ENCODE measurements at places on chromosomes 7 and 10.

- DNase-seq, result no peak
Measured at GRCh38 chr7:112020800-112021199, 185.4 kb downstream of the DOCK4 start.

DNA sequence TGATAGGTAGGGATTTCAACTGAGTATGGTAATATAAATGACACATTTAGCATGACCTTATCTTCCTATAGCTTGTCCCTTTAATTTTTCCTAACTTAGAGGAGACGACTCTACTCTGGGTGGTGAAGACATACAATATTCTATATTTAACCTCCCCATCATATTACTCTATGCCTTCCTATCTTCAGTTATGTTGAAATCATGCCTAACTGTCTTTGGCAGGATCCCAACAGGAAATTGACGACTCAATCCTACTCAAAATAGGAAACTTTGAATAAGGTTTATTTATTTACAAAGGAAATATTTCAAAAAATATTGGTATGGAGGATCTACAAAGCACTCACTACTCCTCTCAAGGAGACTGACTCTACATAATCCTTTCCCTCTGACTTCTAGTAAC lies 24.1 kb upstream of the SEMA3A start:
- no peak for DNase-seq

DNA sequence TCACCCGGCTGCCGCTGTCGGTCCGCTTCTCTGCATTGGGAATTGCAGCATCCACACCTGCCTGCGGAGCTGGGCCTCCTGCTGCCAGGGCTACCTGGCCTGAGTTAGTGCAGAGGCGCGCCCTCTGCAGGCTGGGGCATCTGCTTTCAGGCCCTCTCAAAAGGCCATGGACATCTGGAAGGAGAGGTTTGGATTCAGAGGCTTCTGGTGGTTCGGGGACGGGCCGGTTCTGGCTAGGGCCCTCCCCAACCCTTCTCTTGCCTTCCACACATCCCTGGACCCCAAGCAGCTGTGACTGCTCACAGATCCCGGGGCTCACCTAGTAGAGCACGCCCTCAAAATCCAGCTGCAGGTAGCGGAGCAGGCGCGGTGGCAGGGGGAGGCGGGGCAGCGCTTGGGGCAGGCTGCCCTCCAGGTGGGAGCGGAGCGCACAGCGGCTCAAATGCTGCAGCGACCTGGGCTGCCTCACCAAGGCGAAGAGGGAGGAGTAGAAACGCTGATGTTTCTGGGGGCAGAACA lies 8.4 kb upstream of the GBX1 start:
- no peak for DNase-seq

GRCh38 chr10:131636116-131636515 lies 264.7 kb upstream of the PPP2R2D start:
- DNase-seq, result no peak

DNA sequence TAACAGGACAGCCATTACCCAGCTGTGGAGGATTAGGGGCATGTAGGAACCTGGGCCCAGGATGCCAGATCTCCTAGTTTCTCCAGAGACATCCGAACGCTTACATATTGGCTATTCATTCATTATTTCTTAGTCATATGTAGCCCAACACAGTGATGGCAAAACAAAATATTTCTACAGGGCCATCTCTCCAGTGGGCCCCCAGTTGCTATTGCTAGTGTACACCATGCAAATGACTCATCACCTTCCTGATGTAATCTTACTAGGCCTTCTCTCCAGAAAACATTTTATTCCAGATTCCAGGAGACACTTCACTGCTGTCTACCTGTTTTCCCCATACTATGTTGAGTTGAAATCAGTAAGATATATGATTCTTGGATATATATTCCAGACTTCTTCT lies 201.7 kb downstream of the PLXDC2 start:
- no peak for DNase-seq

DNA sequence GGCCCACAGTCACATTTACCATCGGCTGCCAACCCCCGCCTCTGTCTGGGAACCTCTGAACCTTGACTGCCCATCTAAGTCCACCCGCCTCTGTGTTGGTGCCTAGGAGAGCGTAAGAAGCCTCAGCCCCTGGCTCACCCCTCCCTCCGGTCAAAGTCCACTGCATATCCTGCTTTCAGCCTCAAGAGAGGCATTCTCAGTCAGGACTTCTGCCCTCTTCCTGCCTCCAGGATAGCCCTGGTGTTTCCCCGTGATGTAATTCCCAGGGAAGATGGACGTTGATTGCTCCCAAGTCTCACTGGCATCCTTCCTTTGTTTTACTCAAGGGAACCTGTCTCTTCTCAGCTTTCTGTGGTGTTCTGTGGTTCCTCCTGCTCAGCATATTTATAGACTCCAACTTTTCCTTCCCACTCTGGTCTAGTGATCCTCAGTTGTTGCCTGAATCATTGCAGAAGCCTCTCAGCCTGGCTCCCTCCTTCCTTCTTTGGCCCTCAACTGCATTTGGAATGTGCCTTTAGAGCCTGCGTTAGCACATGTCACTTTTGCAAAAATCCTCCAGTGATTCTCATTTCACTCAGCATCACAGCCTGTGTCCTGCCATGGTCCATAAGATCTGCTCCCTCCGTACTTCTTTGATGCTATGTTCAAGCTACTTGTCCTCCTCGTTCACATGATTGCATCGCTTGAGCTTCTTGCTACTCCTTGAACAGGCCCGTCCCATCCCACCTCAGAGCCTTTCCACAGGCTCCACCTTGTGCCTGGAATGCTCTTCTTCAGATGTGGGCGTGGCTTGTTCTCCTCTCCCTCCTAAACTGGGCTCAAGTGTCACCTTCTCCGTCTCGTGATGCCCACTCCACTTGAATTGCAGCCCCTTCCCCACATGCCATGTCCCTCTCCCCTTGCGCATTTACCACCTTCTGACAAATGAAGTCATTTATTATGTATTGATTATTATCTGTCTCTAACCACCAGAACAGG lies 124.2 kb downstream of the PLPP4 start:
- DNase-seq, result no peak

DNA sequence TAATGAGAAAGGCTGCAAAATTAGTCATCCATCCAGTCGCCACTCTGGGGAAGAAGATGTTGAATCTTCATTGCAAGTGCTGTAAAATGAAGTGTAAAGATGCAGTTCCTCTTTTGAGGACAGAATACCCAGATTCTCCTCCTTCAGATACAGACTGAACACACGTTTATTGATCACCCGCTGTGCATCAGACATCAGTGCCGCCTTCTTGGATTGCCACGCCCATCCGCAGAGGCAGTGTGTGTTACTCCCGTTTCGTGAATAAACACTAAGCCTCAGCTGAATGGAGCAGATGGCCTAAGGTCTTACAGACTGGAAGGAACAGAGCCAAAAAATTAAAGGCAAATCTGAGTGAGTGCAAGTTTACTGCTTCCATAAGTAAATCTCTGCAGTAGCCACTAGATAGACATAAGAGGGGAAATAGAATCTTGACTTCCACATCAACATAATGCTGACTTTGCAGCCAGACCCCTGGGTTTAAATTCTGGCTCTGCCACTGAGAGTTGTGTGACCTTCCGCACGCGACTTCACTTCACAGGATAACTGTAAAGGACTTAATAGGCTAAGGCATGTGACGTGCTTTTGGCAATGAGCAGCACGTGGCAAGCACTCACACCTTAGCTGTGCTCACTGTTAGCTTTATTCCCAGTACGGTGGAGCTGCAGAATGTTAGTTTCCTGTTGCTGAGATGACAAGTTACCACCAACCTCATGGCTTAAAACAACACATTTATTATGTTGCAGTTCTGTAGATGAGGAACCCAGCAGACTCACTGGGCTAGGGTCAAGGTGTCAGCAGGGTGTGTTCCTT lies 285.9 kb downstream of the CELF2 start:
- DNase-seq, result no peak

DNA sequence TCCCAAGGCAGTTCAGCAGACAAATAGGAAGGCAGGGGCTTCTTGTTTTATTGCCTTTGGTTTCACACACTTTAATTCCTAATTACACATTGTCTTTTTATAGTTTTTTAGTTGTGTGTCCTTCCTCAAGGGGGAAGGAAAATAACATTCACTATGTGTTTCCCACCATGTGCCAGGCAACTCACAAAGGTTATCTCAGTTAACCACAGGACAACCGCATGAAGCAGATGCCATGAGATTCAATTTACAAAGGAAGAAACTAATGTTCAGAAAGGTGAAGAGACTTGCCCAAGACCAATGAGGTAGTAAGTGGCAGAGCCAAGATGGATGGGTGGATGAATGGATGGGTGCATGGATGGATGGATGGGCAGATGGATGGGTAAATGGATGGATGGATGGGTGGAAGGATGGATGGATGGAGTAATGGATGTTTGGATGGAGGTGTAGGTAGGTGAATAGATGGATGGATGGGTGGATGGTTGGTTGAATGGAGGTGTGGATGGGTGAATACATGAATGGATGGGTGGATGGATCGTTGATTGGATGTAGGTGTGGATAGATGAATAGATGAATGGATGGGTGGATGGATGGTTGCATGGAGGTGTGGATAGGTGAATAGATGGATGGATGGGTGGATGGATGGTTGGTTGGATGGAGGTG lies 77.9 kb downstream of the ARHGAP22 start:
- no peak for DNase-seq

DNA sequence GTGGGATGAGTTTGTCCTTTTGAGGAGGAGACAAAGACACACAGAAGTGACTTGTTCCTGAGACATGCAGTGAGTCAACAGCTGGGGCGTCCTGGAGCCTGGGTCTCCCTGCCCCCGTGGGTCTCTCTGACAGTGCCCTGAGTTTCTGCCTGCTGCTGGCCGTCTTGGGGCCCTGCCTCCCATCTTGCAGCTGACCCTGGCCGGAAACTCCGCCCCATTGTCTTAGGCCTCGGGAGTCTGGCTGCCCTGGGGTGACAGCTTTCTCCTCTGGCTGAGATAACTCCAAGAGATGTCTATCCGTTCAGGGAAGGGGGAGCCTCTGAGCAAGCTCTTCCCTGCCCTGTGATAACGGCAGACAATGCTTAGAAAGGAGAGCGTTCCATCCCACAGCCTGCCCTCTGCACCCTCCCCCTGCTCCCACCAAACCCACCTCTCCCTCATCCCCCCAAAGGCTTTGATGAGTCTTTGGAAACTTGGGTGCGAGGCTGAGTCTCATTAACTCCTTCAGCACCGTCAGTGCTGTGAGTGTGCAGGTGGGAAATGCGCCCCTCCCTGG lies 69.5 kb upstream of the PODXL start:
- DNase-seq, result no peak

DNA sequence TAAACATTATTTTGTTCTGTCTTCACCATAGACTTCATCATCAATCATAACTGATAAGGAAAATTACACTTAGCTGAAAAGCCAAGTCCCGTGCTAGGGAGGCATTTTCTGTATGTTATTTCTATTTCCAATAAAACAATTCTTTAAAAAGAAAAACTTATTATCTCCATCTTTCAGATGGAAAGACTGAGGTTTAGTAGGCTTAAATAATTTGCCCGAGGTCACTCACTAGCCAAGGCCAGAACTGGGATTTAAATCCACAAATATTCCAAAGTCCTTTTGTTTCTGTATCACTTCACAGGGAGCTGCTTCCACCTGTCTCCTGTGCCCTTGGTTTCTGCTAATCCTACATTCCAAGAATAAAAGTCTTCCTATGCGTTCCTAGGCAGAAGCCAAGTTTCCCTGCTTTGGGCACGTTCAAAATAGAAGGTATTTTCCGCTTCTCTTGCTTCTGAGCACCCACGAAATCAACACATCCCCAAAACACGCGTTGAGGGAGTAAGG lies 732 bp downstream of the CPVL start:
- no peak for DNase-seq

GRCh38 chr7:149880638-149881311 lies 7.0 kb downstream of the ATP6V0E2 start:
- DNase-seq, result no peak

- no peak for DNase-seq
Measured at GRCh38 chr10:680146-680545, 9.3 kb downstream of the DIP2C start.

GRCh38 chr10:69045441-69046300 lies 42.2 kb upstream of the SRGN start:
- no peak for DNase-seq

DNA sequence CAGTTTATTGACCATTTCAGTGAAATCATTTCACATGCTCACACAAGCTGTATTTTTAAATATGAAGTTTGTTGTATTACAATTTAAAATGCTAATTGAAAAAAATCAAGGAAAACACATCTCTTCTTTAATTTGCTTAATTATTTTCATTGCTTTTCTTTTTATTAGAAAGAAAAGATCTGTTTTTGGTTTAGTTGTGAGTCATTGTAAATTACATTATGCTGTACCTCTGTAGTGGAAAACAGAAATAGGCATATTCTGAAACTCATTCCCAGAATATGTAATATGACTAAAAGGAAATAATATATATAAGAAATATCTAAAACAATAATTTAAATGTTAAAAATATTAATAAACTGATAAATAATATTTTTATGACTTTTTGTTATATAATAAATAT lies 161.9 kb downstream of the HGF start:
- no peak for DNase-seq

GRCh38 chr10:78867555-78867939 lies 201.2 kb upstream of the ZMIZ1 start:
- DNase-seq, result no peak

DNA sequence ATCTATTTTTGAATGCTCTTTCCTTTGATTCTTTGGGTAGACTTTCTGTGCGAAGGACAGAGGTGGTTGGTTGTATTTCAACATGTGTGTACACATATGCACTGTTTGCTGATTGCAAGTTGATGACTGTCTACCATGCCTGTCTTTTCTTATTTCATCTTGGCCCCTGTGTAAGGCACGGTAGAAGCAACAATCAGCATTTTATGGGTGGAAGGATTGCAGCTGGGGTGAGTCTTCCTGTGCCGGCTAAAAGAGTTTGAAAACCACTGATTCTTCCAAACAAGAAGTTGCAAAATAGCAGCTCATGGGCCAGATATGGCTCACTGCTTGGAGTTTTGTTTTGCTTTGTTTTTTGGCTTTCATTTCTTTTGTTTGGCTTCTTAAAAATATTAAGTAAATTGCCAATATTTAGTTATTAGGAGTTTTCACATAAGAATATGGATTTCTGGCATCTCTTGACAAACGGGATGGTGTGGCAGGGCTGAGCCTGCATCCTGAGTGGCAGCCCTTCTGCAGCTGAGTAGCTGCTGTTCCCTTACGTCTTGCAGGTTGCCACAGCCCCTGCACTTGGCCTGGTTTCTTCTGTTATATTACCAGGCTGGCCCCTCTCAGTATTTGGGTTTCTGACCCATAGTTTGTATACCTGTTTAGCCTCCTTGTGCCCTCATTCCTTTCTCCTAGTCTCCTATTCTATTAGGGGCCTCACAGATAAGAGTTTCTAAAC lies 7.2 kb downstream of the ZNF862 start:
- DNase-seq, result no peak

GRCh38 chr7:66353547-66353946 lies 148.4 kb downstream of the TPST1 start:
- DNase-seq, result no peak
